ENCODE measurements at places on chromosomes 6 and 20.
A peak's percentile ranks its signal among the peaks of the same experiment; 100 is the strongest.

DNA sequence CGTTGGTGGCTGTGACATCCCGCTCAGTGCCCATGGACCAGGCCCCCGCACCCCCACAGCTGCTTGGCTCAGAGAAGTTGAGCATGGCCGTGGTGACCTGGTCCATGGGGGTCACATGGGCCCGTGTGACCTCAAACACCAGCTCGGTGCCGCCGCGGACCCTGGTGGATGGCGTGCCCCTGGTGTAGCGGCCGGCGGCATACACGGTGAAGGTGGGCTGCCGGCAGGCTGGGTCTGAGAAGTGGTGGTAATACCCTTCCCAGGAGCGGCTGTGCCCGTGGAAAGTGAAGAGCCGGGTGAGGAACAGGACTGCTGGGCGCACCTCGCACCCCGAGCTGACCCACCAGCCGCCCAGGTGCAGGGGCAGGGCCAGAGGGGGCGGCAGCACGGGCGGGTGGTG is 54.1 kb downstream of the APCDD1L start:
- no peak for DNase-seq

DNA sequence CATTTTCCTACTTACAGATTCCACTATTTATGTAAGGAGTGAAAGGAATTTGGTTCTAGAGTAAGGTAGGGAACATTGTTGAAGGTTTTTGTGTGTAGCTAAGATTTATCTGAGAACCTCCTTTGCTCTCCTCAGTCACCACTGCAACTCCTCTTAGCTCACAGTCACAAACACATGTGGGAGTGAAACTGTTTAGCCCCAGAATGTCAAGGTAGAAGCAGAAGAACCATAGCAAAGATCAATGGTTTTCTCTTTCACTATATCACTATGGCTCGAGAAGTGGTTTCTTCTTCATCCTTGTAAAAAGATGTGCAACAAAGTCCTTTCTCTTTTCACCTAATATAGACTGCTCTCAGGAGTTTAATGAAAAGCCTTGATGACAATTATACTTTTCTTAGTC is 6.5 kb upstream of the DEFB112 start:
- DNase-seq, result no peak

DNA sequence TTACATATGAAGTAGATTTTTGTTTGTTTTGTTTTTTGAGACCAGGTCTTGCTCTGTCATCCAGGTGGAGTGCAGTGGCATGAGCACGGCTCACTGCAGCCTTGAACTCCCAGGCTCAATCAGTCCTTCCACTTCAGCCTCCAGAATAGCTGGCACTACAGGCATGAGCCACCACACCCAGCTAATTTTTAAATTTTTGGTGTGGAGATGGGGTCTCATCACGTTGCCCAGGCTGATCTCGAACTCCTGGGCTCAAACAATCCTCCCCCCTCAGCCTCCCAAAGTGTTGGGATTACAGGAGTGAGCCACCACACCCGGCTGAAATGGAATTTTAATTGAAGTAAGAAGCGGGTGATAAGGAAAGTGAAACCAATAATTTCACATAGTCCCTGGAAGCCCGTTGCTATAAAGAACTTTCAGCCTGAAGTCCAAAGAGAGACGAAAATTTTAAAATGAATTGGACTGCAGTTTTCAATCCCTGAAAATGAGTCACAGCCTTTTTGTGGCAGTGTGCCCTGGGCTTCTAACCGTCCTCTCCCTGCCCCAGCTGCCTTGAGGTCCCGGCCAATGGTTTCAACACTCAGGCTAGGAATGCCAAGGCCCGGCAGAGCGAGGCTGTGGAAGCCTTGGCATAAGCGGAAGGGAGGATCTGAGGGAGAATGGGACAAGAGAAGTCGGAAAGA is 757 bp downstream of the RAET1E start:
- no peak for DNase-seq

- no peak for DNase-seq
These were observed 7.5 kb upstream of the BFSP1 start for GRCh38 chr20:17538517-17539170.

GRCh38 chr20:19802492-19803158 is 44.6 kb downstream of the RIN2 start:
- DNase-seq, result no peak

DNA sequence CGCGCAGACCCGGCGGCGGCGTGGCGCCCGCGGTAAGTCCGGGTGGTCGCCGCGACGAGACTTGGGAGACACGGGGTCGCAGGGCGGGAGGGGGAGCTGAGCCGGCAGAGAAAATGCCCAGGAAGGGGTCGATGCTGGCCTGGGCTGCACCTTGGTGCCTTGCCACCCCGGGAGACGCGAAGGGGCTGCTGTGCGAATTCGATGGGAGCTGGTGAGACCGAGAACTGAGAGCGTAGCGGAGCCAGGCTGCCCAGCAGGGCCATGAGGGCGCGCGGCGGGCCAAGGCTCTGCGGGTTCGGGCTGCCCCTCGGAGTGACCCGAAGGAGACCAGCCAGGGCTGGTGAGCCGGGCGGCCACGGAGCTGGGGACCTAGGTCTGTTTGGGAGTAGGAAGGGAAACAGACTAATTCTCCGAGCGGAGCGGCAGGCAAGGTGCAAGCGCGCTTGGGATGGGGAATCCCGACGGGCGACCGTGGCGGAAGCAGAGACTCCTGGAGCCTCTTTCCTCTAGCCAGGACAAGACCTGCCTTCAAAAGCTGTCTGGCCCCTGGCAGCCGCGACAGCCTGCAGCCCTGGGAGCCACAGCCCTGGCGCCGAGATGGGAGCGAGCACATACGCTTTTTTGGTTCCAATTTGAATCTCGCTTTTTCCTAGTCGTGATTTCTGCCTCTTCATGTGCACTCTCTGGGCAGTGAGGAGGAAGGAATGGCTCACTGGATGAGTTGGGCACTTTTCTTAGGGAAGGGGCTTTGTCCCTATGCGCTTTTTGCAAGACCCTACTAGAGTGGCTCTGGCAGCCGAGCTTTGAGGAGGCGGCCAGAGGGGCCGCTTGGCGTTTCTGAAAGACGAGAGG is 691 bp downstream of the SYNDIG1 start:
- DNase-seq, result no peak

GRCh38 chr6:137775227-137775626 is 91.8 kb upstream of the TNFAIP3 start:
- DNase-seq, result no peak

DNA sequence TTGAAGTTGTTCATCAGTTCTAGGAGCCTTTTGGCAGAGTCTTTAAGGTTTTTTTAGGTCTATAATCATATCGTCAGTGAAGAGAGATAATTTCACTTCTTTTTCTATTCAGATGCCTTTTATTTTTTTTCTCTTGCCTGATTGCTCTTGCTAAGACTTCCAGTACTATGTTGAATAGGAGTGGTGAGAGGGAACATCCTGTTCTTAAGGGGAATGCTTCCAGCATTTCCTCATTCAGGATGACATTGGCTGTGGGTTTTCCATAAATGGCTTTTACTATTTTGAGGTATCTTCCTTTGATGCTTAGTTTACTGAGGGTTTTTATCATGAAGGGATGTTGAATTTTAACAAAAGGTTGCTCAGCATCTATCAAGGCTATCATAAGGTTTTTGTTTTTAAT is 109.5 kb downstream of the CLVS2 start:
- DNase-seq, result no peak

GRCh38 chr6:49541936-49542335 is 8.5 kb upstream of the C6orf141 start:
- no peak for DNase-seq

- no peak for DNase-seq
These were observed 52.1 kb downstream of the IYD start for GRCh38 chr6:150420926-150421325.

DNA sequence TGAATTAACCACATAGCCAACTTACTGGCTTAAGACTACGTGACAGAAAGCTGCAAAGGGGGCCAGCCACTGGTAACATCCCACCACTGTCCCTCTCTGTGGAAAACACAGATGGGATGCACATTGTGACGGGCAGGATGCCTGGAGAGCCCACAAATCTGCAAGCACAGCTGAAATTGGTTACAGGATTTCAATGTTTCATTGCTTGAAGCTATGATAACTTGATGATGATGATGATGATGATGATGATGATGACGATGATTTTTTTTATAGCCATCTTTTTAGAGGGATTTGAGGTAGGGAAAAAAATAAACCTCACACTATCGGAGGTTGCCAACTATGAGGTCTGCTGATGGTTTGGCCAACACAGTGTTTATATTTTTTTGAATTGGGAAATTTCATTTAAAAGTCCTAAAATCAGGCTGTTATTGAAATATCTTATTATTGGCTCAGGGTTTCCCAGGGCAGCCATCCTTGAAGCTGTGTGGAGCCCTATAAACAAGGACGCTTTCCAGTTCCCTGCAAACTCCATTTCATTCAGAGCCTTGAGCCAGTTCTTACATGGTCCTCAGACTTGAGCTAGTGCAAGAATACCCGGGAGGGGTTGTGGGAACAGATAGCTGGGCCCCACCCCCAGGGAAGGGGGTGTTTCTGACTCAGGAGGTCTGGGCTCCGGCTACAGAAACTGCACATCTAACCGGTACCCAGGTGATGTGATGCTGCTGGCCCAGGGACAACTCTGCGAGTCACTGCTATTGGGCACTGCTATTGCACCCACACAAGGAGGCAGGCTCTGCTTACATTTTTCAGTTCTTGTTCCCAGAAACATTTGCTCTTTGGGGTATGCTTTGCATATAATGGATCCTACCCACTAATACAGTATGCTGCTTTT is 27.1 kb downstream of the BCAS1 start:
- no peak for DNase-seq

DNA sequence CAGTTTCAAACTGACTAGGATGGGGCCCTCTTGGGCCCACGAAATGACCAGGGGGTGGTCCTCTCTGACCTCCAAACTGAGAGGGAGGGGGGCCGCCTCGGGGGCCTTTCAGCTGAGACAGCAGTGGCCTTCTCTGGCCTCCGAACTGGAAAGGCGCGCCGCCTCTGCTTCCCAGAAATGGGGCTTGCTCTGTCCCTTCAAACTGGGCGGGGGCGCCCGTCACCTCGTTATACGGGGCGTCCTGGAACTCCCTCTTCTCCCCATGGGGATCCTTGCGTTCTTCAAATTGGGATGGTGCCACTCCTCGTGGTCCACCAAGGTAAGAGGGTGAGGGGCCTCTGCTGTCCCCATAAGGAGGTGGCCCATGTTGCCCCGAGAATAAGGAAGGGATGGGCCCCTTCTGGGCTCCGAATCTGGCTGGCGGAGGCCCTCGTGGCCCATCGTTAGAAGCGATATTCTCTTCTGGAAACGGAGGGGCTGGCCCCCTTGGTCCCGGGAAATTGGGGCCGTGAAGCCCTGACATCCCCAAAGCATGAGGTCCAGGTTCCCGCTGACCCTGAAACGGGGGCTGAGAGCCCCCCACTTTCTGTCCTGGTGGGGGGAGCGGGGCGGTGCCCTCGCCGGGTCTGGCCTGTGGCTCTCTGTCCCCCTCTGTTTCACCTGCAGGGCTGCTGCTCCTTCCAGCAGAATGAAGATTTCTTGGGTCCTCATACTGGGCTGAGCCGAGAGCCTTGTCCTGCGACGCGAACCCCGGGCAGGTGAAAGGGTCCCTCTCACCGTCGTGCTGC is 18.7 kb upstream of the TCFL5 start:
- DNase-seq, result no peak

DNA sequence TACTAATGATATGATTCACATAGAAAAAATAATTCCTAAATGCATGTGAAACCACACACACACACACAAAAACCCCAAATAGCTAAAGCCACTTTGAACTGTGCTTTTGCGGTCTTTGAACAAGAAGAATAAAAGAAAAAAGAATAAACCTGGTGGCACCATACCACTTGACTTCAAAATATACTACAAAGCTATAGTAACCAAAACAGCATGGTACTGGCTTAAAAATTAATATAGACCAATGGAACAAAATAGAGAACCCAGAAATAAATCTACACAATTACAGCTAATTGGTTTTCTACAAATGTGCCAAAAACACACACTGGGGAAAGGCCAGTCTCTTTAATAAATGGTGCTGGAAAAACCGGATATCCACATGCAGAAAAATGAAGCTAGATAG is 13.4 kb downstream of the OR2B6 start:
- no peak for DNase-seq

DNA sequence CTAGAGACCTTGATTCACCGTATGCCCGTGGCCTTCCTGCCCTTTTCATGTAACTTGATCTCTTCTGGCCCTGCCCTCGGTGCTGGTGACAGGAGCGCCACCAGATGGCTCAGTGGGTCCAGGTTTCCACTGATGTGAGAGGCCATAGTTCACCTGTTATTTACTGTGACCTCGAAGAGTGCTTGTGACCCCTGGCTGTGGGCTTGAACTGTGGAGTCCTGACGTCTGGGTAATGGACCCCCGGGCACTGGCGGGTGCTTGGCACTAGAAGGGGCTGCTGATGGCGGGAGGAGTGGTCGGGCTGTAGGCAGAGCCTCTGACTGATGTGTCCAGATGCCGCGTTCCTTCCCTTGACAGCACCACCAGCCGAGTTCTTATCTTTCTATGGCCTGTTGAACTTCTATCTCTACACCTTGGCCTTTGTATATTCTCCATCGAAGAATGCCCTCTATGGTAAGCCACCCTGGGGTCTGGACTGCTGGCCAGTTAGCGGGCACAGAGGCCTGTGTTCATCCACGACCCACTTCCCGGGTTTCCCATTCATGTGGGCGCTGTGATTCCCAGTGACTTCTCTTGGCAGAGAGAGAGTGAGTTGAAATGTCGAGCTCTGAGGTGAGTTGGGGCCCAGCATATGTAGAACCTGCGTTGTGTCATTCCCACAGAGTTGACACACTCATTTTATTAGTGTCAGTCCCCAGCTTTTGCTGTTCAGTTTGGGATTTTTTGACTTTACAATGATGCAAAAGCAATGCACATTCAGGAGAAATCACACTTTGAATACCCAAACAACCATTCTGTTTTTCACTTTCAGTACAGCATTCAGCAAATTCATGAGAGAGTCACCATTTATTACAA is 14.9 kb downstream of the DYNLT1 start:
- peak; percentile 30 for DNase-seq

DNA sequence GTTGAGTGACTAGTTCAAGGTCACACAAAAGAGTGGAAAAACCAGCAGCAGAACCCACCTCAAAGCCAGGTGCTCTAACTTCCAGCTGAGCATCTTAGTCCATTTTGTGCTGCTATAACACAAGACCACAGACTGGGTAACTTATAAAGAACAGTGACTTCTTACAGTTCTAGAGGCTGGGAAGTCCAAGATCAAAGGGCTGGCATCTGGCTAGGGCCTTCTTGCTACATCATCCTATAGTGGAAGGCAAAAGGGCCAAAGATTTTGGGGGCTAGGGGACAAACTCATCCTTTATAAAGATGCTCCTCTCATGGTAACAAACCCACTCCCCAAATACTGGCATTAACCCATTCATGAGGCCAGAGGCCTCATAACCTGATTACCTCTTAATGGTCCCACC is 9.7 kb downstream of the FITM2 start:
- no peak for DNase-seq

GRCh38 chr20:61494763-61495575 is 242.9 kb downstream of the CDH4 start:
- DNase-seq, result no peak

Data from stimulated activated CD4-positive, alpha-beta T cell treated with anti-CD3 and anti-CD28 coated beads, Interleukin-4, amount 100 ng/mL, for 1 hour (primary cell).